ENCODE measurements at places on chromosomes 13 and 19.

DNA sequence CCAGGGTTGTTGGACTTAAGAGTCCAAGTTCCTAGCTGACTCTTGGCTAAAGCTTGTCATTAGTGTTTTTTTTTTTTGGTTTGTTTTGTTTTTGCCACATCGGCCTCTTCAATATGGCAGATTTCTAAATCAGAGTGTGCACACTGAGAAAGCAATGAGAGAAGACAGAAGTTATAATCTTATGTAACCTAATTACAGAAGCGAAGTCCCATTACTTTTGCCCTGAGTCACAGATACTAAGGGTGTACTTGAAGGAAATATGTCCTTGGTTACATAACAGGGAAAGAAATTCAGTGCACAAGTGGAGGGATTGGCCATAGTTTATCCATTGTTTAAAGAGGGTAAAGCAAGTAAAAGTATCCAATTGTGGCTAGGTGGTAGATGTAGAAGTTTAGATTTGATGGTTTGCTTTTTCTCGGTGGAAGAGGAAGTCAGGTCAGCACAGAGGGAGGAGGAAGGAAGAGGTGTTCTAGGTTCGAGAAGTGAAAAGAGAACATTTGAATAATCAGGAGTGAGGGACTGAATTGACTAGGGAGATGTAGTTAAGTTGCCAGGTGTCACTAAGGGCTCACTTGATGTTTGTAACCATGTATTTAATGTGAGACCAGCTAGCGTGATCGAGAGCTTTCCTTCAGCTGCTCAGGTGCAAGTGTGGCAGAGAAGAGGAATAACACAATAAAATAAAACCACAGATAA, 12.2 kb downstream of the GTF2F2 start:
- no peak for DNase-seq

GRCh38 chr19:36421749-36422481, 3.5 kb upstream of the ZFP82 start:
- DNase-seq = no peak

DNA sequence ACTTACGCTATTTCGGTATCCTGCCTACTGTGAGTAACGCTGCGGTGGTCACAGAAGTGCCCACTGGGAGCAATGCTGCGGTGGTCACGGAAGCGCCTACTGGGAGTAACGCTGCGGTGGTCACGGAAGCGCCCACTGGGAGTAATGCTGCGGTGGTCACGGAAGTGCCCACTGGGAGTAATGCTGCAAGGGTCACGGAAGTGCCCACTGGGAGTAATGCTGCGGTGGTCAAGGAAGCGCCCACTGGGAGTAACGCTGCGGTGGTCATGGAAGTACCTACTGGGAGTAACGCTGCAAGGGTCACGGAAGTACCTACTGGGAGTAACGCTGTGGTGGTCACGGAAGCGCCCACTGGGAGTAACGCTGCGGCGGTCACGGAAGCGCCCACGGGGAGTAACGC, 52.1 kb upstream of the SOX1 start:
- DNase-seq = no peak

- no peak for DNase-seq
These were observed 787.8 kb downstream of the LIG4 start for GRCh38 chr13:107427536-107427935.

DNA sequence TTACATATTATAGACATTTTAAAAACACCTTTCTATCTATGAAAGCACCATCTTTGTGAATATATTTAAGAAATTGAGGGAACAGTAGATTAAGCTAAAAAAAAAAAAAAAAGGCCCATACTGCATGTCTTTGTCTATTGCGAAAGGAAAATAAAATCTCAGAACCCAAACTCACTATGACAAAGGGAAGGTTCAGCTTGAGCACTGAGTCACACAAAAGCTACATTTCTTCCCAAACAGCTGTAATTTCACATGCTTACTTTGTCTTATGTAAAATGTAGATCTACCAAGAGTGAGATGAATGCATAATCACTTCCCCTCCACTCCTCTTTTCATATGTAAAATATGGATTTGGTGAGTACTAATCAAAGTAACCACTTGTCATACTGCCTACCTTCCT, 640.1 kb upstream of the KLF12 start:
- no peak for DNase-seq

DNA sequence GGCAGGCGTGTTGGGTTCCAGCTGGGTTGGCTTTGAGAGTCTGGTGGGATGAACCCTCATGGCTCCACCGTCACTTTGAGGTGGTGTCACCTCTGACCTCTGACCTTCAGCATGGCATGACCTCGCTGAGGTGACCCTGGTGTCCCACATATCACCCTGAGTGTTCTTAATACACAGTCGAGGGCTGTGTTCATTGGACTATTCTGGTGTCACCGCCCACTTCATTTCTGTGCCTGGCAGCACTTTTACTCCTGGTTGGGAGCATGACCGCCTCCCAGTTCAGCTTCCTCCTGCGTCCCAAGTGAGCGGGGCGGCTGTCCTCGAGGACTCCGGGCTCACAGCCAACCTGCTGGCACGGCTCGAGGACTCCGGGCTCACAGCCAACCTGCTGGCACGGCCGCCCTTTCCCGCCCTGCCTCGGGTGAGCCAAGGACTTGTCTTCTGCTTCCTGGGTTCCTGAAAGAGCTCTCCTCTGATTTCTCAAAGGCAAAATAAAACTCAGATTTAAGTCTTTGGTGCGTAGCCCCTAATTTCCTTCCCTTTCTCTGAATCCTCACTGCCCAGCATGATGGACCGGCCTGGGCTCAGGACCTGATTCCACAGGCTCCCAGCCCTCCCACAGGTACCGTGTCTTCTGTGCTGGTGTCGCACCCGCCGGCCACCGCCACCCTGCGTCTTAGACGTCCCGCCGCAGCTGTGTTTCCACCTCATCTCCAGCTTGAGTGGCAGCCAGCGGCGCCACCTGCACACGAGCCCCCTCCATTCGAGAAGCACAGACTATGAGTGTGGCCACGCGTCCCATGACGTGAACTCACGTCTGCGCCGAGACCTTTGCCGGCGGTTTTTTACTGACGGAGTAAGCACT, 10.4 kb downstream of the ATP4B start:
- DNase-seq = peak; percentile 21

DNA sequence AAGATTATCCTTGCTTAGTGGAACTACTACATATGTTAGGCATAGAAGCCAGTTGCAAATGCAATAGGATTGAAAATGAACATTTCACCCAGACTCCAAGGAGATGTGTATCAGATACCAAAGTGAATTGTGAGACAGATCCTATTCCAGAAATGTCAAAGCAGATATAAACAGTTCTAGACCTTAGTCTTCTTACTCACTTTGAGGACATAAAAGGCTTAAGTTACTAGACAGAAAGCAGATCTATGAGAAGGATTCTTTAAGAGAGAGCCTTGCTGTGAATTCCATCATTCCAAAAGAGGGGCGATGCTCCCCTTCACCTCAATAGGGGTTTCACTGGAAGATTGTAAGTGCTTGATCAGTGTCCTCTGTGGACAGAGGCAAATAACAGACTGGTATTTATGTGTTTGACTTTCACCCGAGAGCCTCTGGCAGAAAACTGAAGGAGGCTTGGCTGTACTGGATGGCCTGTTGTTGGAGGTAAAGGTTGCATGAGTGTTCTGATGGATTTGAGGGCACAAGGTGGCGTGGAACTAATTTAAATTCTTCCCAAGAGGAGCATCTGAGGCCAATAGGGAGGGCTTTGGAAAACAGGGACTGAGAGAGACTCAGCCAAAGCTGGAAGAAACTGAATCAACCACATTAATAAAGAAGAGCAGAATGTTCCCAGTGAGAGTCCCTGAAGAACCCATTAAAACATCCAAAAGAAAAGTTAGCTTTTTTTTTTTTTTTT, 194.8 kb downstream of the DCLK1 start:
- DNase-seq = no peak

DNA sequence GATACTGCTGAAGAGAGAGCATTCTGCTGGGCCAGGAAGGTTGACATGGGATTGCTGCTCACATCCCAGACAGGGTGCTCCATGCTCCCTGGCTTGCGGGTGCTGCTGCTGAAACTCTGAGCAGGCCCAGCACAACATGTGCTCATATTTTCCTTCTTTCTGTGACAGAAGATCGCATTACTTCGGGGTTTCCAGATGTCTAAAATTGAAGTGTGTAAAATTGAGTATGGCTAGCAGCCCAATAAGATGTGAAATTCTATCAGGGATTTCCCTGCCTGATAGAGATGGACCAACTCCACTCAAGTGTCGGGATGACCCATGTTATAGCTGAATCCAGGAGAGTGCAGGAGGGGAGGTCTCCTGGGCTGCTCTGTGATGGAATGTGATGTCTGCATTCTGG, 55.6 kb upstream of the KL start:
- DNase-seq = no peak

GRCh38 chr19:31350033-31350692, 927 bp upstream of the TSHZ3 start:
- no peak for DNase-seq

- no peak for DNase-seq
These were observed 62.2 kb downstream of the KCNRG start for GRCh38 chr13:50077431-50077830.

DNA sequence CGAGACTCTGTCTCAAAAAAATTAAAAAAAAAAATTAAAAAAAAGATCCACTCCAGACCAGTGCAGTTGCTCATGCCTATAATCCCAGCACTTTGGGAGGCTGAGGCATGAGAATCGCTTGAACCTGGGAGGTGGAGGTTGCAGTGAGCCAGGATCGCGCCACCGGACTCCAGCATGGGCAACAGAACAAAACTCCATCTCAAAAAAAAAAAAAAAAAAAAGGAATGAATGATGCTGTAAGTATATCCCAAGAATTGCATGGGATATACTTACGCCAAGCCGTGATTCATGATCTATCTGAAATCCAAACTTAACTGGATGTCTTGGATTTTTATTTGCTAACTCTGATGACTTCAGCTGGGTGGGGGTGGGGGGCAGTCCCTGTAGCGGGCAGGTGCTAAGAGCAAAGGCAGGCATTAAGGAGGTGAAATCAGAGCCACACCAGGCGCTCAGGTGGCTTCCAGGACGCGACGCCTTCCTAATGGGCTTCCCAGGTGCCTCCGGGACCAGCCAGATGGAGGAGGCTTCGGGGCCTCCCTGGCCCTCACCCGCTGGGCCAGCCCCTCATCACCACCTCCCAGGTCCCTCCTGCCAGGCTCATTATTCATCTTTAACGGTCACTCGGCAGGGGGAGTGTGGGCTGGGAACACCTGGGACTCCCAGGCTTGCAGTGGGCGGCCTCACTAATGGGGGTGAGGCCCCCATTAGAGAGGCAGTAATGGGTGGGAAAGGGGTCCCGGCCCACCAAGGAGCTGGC, 11.4 kb upstream of the FUT5 start:
- DNase-seq = no peak

- no peak for DNase-seq
These were observed 212.8 kb downstream of the SLITRK6 start for GRCh38 chr13:85586422-85586831.

DNA sequence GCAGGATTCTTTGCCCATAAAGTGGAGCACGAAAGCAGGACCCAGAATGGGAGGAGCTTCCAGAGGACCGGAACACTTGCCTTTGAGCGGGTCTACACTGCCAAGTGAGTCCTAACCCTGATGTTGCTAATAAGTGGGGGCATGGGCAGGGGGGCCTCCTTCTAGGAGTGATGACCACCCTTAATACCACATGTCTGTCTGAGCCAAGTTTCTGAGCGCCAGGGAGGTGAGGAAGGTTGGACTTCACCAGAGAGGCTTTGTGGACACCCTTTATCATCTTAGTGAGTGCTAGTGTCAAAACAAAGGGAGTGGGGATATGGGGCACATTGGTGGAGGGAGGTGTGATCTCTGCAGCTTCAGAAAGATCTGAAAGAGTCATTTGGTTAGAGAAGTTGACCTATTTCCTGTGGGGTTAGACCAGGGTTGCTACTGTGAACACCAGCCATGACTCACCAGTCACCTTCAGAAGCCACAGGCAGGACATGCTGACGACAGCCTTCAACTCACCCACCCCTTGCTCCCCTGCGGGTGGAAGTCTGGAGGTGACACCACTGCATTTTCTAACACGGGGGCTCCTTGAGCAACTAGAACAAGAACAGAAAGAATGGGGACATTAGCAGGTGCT, 8.8 kb downstream of the ALOX5AP start:
- DNase-seq = no peak

DNA sequence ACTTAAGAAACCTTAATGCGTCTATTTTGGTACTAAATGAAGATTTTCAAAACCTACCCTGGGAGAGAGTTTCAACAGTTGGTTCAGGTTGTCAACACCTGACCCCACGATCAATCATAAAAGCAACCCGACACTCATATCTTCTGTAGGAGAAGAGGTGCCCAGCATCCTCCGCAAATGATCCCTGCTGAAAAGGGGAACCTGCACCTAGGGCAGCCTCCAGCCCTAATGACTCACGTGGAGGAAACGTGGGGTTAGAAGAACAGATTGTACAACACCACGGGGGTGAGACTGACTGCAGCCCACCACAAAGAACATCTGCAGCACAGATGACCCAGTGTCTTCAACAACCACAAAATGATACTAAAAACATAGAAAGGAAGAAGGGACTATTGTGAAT, 116.3 kb downstream of the RAB20 start:
- no peak for DNase-seq

GRCh38 chr19:34975056-34975455, 11.0 kb upstream of the ZNF792 start:
- DNase-seq = no peak

DNA sequence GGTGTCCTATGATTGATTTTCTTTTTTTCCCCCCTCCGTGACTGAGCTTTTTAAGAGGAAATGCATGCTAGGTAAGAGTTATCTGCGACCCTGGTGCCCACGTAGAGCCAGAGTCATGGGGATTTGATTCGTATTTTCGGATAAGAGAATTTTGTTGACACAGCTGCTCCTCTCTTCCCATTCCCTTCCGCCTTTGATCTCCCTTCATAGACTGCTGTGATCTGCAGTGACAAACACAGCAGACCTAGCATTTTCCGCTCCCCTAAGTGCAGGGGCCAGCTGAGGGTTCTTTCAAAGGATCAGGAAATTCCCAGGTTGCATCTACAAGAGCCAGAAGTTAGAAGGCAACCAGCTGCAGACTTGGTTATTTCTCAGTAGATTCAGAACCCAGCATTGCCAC, 70.5 kb downstream of the ZNF568 start:
- DNase-seq = no peak

DNA sequence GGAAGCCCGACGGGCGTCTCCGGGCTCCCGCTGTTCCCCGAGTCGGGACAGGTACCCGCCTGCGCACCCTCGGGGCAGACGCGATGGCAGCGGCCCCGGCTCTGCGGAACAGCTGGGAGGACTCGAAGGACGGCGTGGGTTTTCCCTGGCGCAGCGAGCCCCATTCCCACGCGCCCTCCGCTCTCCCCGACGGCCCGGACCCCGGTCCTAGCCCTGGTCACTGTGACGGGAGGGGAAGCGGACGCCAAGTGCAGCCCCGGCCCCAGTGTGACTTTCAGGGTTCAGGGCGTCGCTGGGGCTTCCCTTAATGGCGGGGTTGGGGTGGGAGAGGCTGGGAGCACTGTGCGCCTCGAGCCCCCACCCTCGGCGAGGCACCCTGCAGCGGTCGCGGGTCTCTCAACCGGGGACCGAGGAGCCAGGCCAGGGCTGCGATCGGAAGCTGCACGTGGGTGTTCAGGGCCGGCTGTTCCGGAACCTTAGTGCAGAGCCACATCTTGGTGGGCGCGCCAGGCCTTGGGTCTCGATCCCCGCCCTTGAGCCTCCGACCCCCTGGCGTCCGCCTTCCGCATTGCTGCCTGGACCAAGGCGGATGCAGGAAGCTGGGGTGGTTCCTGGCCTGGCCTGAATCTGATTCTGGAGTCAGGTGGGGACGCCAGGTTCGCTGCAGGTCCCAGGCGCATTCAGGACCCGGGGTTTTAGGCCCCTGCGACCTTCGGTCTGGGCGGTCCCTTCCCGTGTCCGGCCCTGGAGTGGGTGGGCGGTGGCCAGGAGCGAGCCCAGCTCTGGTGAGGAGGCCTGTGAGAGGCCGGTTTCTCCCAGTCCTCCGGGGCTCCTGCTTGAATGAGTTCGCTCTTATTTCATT, 3.5 kb downstream of the LGALS7B start:
- DNase-seq = no peak
